ENCODE measurements at places on chromosomes 1 and 21.

DNA sequence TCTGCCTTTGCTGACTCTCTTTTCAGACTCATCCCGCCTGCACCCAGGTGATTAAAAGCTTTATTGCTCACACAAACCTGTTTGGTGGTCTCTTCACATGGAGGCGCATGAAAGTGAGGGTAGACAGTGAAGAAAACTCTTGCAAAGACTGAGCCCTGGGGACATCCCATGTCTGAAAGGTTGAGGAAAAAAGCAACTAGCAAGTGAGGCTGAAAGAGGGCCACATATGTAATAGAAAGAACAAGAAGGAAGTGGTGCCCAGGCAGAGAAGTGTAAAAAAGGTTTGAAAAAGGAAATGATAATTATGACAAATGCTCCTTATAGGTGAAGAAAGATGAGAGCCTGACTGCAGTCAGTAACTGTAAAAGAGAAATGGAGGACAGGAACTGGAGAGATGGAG lies 115.9 kb upstream of the NEK7 start:
- no peak for DNase-seq

GRCh38 chr21:26550326-26550725 lies 22.8 kb downstream of the CYYR1 start:
- no peak for DNase-seq

- no peak for DNase-seq
Observed at GRCh38 chr1:17585266-17585987, 45.9 kb downstream of the ARHGEF10L start.

GRCh38 chr1:48492392-48492791 lies 20.4 kb upstream of the SPATA6 start:
- DNase-seq, result no peak

DNA sequence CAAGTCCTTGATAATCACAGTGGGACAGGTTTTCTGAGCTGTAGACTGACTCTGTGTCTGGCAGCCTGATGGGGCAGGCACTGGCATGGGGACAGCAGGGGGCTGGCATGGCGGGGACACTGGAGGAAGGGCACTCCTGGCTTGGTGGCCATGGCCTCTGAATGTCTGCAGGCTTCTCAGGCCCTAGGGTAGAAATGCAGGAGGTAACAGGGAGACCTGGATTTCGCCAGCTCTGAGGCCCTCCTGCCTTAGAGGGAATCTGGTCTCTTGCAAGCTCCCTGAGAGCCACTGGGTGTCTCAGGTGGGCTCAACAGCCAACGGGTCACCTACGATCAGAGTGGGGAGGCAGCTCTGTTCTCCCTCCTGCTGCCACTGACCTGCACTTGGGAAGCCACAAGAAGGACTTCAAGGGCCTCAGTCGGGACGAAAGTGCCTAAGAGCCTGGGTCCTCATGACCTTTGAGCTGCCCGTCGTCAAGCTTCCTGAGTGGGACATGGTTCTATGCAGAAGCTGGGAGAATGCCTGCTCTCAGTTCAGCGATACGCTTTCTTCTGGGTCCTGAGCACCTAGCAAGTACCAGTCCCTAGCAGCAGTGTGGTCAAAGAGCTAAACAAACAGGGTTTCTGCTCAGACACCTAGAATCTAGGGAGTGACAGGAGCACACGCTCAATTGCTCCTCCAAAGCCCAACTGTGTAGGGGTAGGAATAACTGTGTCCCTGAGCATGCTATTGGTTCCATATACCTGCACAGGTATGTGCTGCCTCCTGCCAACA lies 569.0 kb downstream of the PTPRU start:
- DNase-seq, result no peak

- no peak for DNase-seq
Observed at GRCh38 chr1:103783944-103784377, 34.3 kb downstream of the AMY1C start.

DNA sequence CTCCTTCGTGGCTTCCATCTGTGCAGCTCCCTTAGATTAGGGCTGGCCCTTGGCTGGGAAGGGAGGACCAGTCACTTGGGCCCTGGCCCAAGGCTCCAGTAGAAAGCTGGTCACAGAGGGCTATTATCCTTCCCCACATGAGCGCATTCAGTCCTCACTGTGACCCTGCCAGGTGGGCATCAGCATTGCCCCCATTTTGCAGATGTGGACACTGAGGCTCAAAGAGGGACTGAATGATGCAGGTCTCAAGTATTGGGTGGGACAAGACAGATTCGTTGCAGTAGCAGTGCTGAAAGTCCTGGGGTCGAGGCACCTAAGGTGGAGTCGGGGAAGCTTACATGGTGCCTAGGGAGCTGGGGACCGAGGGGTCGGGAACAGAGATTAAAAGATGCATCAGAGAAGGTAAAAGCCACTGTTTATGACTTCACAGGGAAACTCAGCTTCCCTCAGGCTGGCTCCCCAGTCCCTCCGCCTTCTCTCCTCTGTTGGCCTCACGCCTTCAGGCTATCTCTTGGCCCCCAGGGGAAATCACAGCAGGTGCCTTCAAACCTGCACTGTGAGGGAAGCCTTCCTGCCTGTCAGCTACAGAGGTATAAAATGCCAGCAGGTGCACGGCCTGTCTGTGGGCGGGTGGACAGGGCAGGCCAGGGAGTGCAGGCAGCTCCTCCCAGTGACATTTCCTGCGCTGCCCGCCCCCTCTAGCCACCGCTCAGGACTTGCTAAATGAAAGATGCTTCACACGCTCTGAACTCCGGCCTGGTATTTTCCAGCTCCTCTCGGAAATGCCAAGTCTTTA lies 178.4 kb downstream of the GRIK3 start:
- DNase-seq, result no peak

All from stimulated activated CD8-positive, alpha-beta memory T cell treated with anti-CD3 and anti-CD28 coated beads, Interleukin-4, amount 100 ng/mL, for 1 hour (primary cell).